Daoy (cell line): ENCODE measurements at places on chromosomes 6 and 20. TPM values are rescaled to one million over a fixed set of nuclear protein-coding genes. Genes with fewer than 3 reads are reported as not detected.

ABRACL gene
- total RNA-seq: 83.1 and 85.8 TPM in 2 replicates

VSX1 gene
- not detected in 2 replicates for total RNA-seq

RFX6 gene
- total RNA-seq: not detected in 2 replicates

HAO1 gene
- total RNA-seq: not detected in 2 replicates

CLPSL2 gene
- not detected in 2 replicates for total RNA-seq

EYA4 gene
- total RNA-seq: 14.7 and 16.3 TPM in 2 replicates

SLC17A3 gene
- not detected in 2 replicates for total RNA-seq

TFEB gene
- 4.0 and 8.1 TPM in 2 replicates for total RNA-seq
